ENCODE measurements at places on chromosomes 12 and 14. TPM values are rescaled to one million over a fixed set of nuclear protein-coding genes. Genes with fewer than 3 reads are reported as not detected.

DNA sequence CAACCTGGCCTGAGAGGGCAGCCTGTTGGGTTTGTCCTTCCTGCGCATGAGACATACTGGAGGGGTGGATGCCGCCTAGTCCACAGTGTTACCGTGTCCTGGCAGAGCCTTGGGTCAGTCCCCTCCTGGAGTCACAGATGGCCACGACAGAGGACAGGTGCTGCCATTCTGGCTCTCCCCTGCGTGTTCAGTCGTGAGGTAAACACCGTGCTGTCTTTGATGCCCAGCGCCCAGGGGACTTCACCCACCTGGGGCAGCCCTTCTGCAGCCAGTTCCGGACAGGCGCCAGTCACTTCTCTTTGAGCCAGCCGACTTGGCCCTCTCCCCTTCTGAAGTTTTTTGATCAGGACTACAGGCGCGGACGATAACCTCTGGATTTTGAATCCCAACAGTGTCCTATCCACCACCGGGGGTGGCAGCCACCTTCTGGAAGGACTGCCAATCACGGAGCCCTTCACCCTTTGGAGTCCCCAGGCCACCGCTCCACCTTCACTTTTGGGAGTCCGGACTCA is 933.0 kb downstream of the DIO2 start:
- no peak for DNase-seq

The E2F7 gene
- 0.09 TPM for polyA plus RNA-seq

The C12orf42 gene
- polyA plus RNA-seq = not detected

DNA sequence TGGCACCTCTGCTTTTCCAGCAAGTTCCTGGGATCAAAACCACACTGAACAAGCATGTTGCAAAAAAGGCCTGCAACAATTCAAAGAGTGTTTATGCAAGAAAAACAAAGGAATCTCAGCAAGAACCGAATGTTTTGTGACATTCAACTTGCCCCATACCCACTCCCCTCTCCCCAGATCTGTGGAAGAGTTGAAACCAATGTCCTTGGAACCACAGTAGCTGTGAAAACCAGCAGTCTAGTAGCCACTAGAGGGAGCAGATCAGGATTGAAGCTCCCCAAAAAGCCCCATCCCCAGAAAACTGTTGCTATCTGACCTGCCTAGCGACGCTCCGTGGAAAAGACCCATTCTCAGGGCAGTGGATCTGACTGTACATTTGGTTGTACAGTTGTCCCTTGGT is 27.1 kb downstream of the PRKAB1 start:
- no peak for DNase-seq

DNA sequence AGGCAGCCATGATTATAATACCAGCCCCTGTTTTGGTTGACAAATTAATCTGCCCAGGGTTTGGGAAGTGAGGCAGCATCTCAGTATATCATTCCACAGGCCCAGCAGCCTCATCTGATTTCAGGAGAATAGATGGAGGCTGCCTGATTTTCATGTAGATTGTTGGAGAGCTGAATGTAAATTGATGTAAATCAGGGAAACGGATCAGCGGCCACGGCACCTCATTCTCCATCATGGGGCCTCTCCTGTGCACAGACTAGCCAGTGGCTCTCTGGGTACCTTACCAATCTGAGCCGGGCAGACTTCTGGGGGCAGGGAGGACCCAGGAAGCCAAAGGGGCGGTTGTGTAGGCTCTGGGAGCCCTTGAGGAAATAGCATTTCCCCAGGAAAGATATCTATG is 63.7 kb upstream of the GSC start:
- no peak for DNase-seq

DNA sequence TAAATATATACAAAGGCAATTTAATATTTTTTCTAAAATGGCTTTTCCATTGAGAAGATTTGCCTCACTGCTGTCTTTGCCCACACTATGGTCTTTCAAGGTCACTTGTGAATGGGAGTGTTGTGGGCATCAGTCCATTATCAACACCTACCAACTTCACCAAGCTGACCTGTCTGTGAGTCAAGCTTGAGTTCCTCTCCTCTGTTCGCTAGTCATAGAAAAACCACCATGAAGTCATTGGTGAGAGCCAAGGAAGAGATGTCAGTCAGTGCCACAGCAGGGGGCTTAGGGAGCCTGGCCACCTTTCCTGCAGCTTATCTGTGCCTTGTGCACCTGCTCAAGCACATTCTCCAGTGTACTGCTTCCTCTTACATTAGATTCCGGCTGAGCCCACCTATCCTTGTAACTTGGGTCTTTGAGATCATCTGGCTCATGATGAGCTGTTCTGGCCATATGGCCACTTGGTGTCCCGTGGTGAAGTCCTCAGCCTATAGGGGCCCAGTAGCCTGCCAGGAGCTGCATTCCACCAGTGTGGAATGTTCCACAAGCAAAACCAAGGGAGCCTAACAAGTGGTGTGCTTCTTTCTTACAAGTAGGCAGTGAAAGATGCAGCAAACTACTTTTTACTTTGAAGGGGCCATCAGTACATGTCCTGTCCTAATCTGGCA is 80.8 kb upstream of the C12orf71 start:
- DNase-seq = no peak

The ARHGEF40 gene
- 15.1 TPM for polyA plus RNA-seq

- peak; percentile 48 for DNase-seq
Observed at GRCh38 chr14:70188659-70189455, at the start of gene SLC8A3. SLC8A3 (minus strand) TSS chr14:70188951; CDS start chr14:70168422, 20,529 bp downstream.

GRCh38 chr12:111454716-111455447 is 49.2 kb downstream of the SH2B3 start:
- DNase-seq = no peak

GRCh38 chr12:25434515-25434914 is 118.6 kb downstream of the LMNTD1 start:
- no peak for DNase-seq

The CCDC196 gene
- polyA plus RNA-seq = not detected

- DNase-seq = no peak
Observed at GRCh38 chr12:45989287-45989686, 1.1 kb downstream of the SCAF11 start.

The RNU6-7 gene
- polyA plus RNA-seq = not detected
